ENCODE measurements at places on chromosomes 3 and 15.
A peak's percentile ranks its signal among the peaks of the same experiment; 100 is the strongest.

- no peak for DNase-seq
Measured at GRCh38 chr3:185188816-185189215, 36.0 kb upstream of the C3orf70 start.

GRCh38 chr15:59791755-59792154 lies 102.6 kb upstream of the BNIP2 start:
- no peak for DNase-seq

- DNase-seq = no peak
Measured at GRCh38 chr3:144324076-144324475, 352.5 kb downstream of the DIPK2A start.

DNA sequence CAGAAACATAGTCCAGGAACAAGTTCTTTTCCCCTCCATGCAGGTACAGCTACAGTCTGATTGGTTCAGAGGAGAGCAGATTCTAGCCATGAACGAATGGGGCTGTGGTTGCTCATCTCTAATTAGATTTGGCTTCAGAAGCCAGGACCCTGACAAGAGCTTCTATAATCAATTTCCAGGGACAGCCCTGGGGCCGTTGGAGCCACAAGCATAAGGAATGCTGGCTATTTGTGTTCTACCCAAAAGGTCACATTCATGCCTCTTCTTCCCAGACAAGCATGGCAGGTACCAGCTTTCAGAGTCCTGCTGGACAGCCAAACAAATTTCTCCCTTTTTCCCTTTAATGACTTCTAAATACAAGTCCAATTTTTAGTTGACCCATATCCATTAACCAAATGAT lies 215.5 kb upstream of the LRTM1 start:
- peak; percentile 16 for DNase-seq

GRCh38 chr15:27238209-27238608 lies 267.2 kb downstream of the GABRG3 start:
- no peak for DNase-seq

- DNase-seq = peak; percentile 26
Measured at GRCh38 chr3:36193448-36193847, 186.9 kb upstream of the STAC start.

DNA sequence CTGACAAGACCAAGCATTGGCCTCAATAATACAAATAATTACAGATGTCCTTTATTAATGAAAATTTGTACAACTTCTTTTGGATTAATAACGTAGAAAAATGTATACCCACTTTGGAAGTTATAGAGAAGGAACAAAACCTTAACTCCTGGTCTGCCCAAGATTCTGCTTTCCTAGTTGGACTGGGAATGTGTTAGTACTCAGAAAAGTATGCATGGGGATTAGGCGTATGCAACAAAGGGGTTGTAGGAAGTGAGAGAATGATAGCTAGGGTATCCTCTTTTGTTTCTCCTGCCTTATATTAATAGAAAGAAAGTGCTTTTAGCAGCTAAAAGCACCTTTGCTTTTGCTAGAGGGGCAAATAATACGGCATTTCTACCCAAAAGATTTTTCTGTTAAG lies 116.2 kb upstream of the LRRFIP2 start:
- DNase-seq = peak; percentile 87

DNA sequence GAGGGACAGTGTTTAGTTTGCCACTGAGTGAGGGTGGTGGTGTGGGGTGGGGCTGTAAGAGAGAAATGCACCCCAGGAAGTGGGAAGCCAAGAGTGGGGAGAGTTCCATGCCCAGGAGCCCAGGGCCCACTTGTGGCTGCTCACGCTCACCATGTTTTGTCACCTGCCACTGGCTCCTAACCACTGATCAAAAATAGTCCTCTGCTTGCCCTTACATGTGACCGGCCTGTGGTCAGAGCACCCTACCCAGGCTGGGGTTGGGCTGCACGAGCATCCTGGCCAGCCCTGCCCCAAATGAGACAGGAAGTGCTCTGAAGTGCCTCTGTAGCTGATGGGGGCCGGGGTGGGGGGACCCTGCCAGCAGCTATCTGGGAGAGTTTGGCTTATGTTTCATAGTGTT lies 216.3 kb downstream of the RPLP1 start:
- no peak for DNase-seq

GRCh38 chr15:69094124-69094921 lies 66.1 kb upstream of the GLCE start:
- no peak for DNase-seq

DNA sequence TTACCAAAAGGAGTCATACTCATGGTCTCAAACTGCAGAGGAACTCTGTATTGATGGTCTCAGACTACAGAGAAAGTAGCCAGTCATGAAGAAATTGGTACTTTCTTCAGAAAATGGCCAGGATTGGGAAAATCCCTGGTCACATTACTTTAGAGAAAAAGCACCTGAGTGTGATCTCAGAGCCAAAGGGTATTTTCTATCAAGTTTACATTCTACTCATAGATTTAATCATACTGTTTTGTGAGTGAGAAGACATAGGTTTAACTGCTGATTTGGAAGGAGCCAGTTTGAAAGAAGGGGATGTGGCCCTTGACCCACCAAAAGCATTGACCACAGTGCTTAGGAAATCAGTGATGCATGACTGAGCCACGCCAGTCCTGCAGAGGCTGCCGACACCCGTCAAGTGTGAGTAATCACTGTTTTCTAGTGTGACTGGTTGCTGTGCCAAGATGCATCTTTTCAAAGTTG lies 203.6 kb downstream of the AKAP13 start:
- DNase-seq = peak; percentile 51

GRCh38 chr15:71151081-71151480 lies 35.8 kb downstream of the THSD4 start:
- DNase-seq = peak; percentile 31

- DNase-seq = peak; percentile 31
Measured at GRCh38 chr3:55283441-55283925, 203.6 kb downstream of the WNT5A start.

GRCh38 chr15:91268510-91268909 lies 168.5 kb downstream of the SV2B start:
- no peak for DNase-seq

DNA sequence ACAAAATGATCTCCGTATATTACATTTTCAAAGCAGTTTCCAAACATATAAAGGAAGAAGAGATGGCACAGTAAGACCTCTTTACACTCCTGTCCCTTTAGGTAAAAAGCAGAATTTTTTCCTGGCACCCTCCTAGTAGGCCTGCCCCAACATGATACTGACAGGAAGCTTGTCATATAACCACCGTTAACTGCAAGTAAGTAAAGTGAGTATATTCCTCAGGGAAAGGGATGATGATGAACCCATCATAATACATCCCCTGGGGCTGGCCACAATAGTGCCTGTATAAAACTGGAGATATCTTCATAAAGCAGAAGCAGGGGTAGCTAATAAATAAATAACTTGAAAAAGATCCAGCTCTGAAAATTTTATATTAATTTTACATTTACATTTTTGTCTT lies 893.0 kb downstream of the DIPK2A start:
- no peak for DNase-seq

GRCh38 chr15:54836052-54836795 lies 360.5 kb downstream of the RSL24D1 start:
- DNase-seq = no peak

GRCh38 chr3:158991146-158991705 lies 189.4 kb downstream of the MFSD1 start:
- DNase-seq = no peak

DNA sequence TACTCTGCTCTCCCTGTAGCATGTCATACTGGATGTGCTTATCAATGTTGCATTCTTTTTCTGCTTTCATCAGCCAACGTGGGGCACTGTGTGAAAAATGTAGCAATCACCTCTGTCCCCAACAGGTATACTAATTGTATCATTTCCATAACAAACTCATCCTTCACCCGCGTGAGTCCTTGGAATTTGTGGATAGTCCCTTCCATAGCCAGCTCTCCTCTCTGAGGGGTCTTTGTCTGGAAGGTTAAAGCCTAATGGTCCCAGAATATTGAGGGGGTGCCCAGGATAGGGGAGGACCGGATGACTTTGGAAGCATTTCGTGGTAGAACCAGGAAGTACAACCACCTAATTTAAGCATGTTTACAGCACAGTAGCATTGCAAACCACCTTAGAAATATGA lies 124.6 kb downstream of the FOXB1 start:
- DNase-seq = no peak

DNA sequence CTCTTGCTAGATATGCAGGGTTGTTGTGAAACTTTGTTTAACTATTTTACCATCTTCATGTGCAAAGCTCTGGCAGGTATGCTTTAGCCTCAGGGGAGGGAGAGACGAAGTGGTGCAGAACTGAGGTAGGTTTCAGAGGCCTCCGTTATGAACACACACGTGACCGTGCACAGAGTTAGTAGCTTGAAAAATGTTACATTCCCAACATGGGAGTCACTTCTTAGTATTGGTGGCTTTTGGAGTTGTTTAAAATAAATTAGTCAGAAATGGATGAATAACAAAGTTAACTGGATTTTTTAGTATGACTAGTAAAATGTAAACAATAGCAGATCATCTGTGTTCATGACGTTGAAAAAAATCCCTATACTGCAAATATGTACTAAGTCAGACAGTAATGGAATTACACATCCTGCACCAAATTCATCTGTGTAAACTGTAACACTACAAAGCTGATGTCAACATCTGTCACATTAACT lies 279.6 kb downstream of the KLF13 start:
- DNase-seq = peak; percentile 89

DNA sequence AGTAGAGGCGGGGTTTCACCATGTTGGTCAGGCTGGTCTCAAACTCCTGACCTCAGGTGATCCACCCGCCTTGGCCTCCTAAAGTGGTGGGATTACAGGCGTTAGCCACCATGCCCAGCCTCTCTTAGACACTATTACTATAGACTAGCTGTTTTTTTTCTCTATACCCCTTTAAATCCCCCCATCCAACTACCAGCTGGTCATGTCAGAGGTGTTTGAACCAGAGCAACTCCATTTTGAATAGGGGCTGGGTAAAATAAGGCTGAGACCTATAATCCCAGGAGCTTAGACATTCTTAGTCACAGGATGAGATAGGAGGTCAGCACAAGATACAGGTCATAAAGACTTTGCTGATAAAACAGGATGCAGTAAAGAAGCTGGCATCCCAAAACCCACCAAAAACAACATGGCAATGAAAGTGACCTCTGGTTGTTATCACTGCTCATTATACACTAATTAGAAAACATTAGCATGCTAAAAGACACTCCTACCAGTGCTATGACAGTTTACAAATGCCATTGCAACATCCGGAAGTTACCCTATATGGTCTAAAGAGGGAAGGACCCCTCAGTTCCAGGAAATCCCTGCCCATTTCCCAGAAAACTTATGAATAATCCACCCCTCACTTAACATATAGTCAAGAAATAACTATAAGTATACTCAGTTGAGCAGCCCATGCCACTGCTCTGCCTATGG lies 57.8 kb upstream of the GPD1L start:
- DNase-seq = no peak

- DNase-seq = peak; percentile 92
Measured at GRCh38 chr3:99419116-99419515, 219.3 kb upstream of the COL8A1 start.

DNA sequence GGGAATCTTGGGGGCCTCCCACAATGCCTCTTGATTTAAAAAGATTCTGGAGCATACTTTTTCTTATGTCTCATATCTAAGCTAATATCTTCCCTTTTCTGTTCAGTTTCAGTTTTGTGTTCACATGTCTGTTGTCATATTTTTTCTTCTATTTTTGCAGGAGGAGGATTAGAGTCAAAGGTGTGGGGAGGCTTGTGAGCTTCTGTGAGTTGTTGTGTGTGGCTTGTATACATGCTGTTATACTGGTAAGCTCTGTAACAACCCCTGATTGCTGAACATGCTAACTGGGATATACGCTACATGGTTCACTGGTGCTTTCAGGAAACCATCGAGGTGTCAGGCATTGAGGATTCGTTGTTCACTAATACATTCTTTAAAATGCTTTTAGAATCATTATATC lies 83.5 kb downstream of the SLC25A26 start:
- no peak for DNase-seq

- no peak for DNase-seq
Measured at GRCh38 chr3:10582733-10583132, 77.3 kb upstream of the ATP2B2 start.

DNA sequence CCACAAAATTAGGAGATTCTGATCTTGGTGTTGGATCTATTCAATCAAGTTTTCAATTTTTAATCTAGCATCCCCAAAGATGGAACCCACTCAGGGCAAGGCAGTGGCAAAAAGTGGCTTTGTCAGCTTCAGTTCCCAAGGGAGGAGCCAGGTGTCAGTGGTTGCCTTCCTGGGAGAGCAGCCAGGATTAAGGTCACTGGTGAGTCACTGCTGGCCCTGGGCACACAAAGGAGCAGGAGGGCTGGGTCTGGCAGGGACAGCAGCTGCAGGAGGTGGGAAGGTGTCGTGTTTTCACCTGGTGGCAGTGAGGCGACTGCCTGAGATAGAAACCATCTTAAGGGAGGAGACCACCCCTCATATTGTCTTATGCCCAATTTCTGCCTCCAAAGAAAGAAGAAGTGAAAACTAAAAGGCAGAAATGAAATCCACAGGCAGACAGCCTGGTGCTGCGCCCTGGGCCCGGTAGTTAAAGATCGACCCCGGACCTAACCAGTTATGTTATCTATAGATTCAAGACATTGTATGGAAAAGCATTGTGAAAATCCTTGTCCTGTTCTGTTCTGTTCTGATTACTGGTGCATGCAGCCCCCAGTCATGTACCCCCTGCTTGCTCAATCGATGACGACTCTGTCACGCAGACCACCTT lies 5.9 kb upstream of the KLHL25 start:
- DNase-seq = peak; percentile 27

DNA sequence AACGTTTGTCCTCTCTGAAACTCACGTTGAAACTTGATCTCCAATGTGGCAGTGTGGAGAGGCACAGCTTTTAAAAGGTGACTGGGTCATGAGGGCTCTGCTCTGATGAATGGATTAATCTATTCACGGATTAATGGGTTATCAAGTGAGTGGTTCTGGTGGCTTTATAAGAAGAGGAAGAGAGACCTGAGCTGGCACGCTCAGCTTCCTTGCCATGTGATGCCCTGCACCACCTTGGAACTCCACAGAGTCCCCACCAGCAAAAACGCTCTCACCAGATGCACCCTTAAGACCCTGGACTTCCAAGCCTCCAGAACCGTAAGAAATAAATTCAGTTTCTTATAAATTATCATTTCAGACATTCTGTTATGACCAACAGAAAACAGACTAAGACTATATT lies 2.6 kb downstream of the PPP1R2 start:
- DNase-seq = no peak

GRCh38 chr3:172630316-172630715 lies 80.6 kb downstream of the NCEH1 start:
- DNase-seq = no peak

- no peak for DNase-seq
Measured at GRCh38 chr3:65028024-65028423, 340.2 kb upstream of the ADAMTS9 start.

DNA sequence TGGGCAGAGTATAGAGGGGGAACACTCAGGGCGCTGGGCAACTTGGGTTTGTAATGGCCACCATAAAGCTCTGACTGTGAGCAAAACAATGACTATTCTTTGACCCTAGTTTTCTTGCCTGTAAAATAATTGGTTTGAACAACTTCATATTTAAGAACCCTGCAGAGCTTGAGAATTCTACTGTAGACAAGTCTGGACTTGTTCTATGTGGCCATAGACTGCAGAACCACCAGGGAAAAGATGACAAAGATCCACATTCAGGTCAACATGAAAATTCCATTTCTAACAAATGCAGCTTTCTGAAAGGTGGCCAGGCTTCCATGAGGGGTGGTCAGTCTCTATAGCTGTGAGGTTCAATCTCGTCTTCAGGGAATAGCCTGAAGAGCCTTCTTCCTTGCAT lies 239.4 kb upstream of the LRRN1 start:
- DNase-seq = no peak

Measured in fibroblast of skin of back (primary cell).